ENCODE measurements at places on chromosomes 16 and 17. TPM values are rescaled to one million over a fixed set of nuclear protein-coding genes. Genes with fewer than 3 reads are reported as not detected.

FN3K gene
- 3.4 TPM for total RNA-seq

CTRB2 gene
- total RNA-seq = not detected

CHP2 gene
- total RNA-seq = 3.0 TPM

EFNB3 gene
- 3.3 TPM for total RNA-seq

CACNG4 gene
- 4.0 TPM for total RNA-seq

NOD2 gene
- total RNA-seq = 1.5 TPM

STRADA gene
- total RNA-seq = 41.7 TPM

PTGES3L gene
- total RNA-seq = 6.8 TPM

NPB gene
- 0.69 TPM for total RNA-seq

CALB2 gene
- total RNA-seq = 1.4 TPM

SLC6A2 gene
- 10.5 TPM for total RNA-seq

EME2 gene
- 8.1 TPM for total RNA-seq

CHTF18 gene
- 8.6 TPM for total RNA-seq

TMEM238L gene
- 4.1 TPM for total RNA-seq

COTL1 gene
- 31.8 TPM for total RNA-seq

RNF213 gene
- 81.5 TPM for total RNA-seq

ACSM5 gene
- total RNA-seq = 0.32 TPM

SLC5A11 gene
- not detected for total RNA-seq

COG4 gene
- 34.6 TPM for total RNA-seq

IL34 gene
- total RNA-seq = 10.6 TPM

GRN gene
- 155 TPM for total RNA-seq

C17orf100 gene
- 1.2 TPM for total RNA-seq

SCNN1G gene
- total RNA-seq = 2.4 TPM

HEATR9 gene
- total RNA-seq = not detected

PHKG2 gene
- 9.1 TPM for total RNA-seq

SEBOX gene
- total RNA-seq = not detected

ALOX12 gene
- total RNA-seq = not detected

CIBAR2 gene
- not detected for total RNA-seq

CPHXL gene
- total RNA-seq = not detected

KRT33A gene
- not detected for total RNA-seq

FOXJ1 gene
- 0.90 TPM for total RNA-seq

MAF gene
- 39.1 TPM for total RNA-seq

FBF1 gene
- 10.7 TPM for total RNA-seq
